Endothelial cell (in vitro differentiated cells): ENCODE measurements at places on chromosomes 3 and 15. TPM values are rescaled to one million over a fixed set of nuclear protein-coding genes. Genes with fewer than 3 reads are reported as not detected.

- no peak for DNase-seq
Observed at GRCh38 chr3:150329408-150329807, 78.7 kb upstream of the TSC22D2 start.

The HES1 gene
- 40.3 TPM for total RNA-seq

The HIGD2B gene
- total RNA-seq, result not detected

The RGMA gene
- total RNA-seq, result 5.7 TPM

The CASR gene
- not detected for total RNA-seq

GRCh38 chr15:65323071-65323511 is 18.6 kb downstream of the RNU5B-1 start:
- no peak for DNase-seq

- no peak for DNase-seq
Observed at GRCh38 chr3:46908986-46909534, 31.5 kb downstream of the PTH1R start.

GRCh38 chr3:30156586-30157498 is 449.6 kb upstream of the TGFBR2 start:
- DNase-seq, result no peak

The NLGN1 gene
- 27.6 TPM for total RNA-seq

DNA sequence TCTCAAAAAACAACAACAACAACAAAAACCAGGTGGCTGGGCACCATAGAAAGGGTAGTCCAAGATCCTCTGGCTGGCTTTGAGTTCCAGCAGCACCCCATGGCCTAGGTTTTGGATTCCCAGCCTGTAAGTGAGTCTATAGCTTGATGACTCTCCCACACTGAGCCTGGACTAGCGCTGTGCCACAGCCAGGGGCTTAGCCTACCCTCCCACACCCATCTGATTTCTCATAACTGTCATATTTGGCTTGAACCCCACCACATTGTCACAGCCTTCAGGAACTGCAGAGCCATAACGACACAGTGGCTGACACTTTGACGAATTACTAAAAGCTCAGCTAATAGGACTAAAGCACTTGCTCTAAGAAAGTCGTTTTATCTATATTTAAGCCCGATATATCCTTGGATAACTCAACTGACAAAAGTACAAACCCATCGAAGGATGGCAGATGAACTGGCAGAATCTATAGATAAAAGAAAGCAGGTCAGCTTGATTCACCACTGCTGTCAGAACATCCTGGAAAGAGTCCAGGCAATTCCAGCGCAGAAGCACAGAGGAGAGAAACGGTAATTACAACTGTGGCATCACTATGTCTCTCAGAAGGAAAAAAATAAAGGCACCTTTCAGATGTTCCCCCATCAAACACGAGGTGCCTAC is 62.1 kb downstream of the HOMER2 start:
- DNase-seq, result no peak

GRCh38 chr3:73813291-73813690 is 188.6 kb upstream of the PDZRN3 start:
- DNase-seq, result no peak

- DNase-seq, result no peak
Observed at GRCh38 chr3:61118830-61119229, 132.4 kb downstream of the FHIT start.

- no peak for DNase-seq
Observed at GRCh38 chr3:32484436-32484835, 18.2 kb downstream of the CMTM6 start.

GRCh38 chr15:96331945-96332636 is 1.6 kb downstream of the NR2F2 start:
- DNase-seq, result no peak

DNA sequence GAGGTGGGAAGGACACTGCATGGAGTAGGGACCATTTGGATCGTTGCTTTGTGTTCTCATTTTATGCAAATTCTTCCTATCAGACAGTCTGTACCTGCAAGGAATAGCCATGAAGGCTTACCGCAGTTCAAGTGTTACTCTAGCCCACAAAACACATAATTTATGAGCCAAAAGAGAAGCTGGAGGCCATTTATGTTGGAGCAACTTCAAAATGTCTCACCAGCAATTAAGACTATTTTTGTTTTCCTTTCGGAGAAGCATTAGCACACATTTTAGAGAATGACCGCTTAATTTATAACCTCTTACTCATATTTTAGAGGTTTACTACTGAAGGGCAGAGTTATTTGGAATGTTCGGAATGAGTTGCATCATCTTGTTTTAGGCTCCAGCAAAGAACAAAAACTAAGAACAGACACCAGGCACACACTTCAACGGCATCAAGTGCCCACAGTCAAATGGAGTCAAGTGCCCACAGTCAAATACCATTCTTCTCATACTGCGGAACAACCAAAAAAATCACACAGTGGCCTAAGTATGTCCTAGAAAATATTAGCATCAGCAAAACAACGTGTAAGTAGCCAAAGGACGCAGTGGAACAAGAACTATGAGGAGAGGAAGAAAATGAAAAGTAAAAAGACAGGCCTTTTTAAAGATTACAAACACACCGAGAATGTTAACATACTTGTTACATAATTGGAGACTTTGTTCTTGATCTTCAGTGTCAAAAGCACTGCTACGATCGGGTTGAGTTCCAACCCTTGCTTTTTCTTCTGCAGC is 17.5 kb upstream of the GOLGA8J start:
- DNase-seq, result no peak

DNA sequence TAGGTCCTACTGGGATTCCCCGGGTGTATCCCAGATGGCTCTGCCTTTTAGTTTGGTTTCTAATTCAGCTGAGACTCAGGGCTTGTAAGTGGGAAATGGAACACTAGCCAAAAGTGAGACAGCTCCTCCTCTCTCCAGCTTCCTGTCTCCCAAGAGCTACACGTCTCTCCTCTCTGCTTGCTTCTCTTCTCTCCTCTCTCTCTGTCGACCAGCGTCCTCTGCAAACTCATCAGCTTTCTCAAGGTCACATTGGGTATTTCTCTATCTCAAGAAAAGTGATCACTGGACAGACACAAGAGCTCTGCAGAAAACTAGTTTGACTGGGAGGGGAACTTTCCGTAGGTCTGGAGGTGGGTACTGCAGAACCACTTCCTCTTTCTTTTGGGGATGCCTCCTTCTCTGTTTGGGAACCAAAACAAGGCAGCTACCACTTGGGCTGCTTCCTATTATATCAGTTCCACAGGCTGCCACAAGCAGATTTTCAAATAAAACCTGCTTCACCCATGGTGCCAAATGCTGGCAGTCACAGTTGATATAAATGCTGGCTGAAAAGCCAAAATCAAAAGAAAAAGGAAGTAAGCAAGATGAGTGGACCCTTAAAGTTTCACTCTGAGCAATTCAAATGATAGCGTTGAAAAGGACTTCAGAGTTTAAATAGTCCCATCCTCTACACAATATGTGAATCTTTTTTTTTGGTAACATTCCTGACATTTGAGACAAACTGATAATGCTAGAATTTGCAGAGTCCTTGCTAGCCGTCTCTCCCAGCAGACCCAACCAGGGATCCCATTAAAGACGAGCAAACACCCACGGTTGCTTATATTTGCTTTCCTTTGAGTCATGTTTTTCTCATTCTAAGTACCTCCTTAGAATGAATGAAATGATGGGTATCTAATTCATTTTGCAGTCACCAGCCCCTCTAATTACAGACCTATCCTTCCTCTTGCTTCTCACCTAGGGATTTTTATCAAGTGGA is 7.2 kb upstream of the DYNC1LI1 start:
- DNase-seq, result no peak

The SLC22A14 gene
- 0.36 TPM for total RNA-seq

The ADCY5 gene
- total RNA-seq, result 1.0 TPM

The SHISA5 gene
- total RNA-seq, result 283 TPM

DNA sequence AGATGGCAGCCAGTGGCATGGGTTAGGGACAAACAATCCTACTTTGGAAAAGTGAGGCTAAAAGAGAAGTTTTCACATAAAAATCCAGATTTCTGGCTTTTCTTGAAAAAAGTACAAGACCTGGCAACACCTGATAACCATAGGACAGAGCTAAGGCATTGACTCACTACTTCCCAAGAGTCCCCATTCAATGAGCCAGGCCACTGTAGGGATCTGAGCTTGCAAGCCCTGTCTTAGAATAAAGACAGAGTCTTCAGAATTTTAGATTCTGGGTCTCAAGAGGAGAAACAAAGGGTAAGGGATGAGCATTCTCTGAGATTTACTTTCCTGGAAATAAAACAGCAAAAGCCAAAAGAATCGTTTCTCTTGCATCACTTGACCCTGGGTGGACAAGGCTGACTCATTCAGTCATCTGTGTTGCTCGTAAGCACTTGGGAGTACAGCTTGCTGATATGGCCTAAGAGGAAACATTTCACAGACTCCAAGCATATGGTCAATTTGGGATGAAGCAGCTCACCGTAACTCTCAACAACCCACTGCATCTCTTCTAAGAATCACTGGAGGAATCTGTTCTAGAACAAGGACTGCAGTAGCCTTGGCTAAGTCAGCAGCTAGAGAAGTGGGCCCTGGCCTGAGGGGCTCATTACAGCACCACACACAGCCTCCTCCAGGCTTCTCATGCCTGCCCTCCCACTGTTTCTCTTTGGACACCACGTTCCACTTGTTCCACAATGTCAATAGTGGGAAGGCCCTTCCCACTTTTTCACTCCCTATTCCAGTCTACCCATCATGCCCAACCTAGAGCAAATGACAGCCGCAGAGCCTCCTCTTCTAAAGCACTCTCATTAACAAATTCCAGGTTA is 86.2 kb downstream of the RFTN1 start:
- no peak for DNase-seq
